Stimulated activated CD8-positive, alpha-beta memory T cell treated with anti-CD3 and anti-CD28 coated beads, Interleukin-7, amount 100 ng/mL, for 4 hours (primary cell): ENCODE measurements at places on chromosomes 7 and 10.

DNA sequence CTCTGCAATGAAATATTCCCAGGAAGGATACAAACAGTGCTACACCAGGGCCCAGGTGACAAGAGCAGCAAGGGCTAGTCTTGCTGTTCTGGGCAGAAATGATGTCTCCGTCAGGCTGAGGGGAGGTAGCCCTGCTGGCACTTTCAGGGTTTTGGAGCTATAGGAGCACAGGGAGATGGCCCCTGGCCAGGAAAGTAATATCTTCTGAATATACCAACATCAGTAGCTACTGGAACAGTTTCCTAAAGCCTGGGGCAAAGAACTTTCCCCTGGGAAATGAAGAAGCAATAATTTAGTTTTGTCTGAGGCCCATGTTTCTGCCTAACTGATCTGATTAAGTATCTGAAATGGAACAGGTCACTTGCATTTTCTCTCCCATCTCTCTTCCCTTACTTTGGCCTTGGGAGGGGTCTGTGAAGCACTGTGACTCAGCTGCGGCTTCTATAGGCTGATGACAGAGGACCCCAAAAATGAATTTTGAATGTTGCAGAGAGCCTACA is 489.1 kb upstream of the PODXL start:
- DNase-seq = no peak

GRCh38 chr10:116477986-116478664 is 50.5 kb downstream of the PNLIPRP3 start:
- DNase-seq = no peak

DNA sequence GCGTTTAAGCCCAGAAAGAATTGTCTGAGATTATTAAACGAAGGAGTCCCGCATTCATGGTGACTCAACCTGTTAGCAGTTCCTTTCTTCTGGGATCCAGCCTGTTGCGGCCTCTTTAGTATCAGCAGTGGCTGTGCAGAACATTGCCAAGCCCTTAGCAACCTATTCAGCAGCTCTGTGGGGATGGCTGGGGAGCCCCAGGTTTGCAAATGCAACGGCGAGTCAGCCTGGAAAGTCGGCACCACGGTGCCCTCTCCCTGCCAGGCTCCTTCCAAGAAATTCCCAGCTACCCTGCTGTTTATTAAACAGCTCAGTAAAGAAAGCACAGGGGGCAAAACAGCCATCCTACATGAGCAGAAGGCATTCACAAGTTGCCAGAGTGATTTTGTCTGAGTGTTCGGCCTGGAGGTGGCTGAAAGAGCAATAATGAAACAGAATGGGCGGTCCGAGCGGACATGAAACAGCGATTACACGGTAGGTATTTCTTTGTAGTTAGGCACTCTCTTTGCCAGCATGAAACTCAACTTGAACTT is 198.3 kb downstream of the BAMBI start:
- no peak for DNase-seq

DNA sequence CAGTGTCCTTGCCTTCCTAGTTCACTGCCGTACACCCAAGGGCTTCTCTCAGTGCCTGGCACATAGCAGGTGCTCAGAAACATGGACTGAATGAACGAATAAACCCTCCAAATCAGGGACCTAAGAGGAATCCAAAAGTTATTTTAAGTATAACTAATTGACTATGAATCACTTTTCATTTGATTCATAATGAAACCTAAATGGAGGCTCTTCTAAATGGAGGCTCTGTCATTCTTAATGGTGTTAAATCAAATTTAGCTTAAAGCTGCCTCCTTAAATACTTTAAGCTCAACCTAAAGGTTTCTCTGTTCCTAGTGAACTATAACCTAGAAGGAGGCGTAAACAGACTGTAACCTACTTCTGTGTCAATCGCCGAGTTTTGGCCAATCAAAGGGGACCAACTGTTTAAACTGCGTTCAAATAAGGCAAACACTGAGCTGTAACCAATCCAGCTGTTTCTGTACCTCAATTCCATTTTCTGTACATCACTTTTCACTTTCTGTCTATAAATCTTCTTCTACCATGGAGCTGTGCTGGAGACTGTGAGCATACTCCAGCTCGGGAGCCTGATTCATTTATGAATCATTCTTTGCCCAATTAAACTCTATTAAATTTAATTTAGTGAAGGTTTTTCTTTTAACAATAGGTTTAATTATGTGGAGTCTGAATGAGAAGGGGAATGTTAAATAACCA is 11.0 kb downstream of the PYROXD2 start:
- no peak for DNase-seq

- DNase-seq = no peak
These were observed 57.3 kb downstream of the MAPK8 start for GRCh38 chr10:48363617-48364355.
